Central memory CD8-positive, alpha-beta T cell (primary cell): ENCODE measurements at places on chromosomes 3 and 15.
A peak's percentile ranks its signal among the peaks of the same experiment; 100 is the strongest.

GRCh38 chr3:140251678-140252077 lies 316.7 kb downstream of the CLSTN2 start:
- no peak overlapping the region for H3K27ac ChIP-seq
- no peaks in the 10 kb centered on the region for H3K36me3 ChIP-seq
- H3K27me3 ChIP-seq = no peaks in the 10 kb centered on the region
- no peak for DNase-seq

- DNase-seq = peak; percentile 30
- peak overlapping the region; percentile 86 for H3K27ac ChIP-seq
- peaks cover 32% of the 10 kb centered on the region for H3K4me1 ChIP-seq
- H3K36me3 ChIP-seq = peaks cover 20% of the 10 kb centered on the region
Observed at GRCh38 chr3:45915518-45916231, 27.6 kb upstream of the CXCR6 start.

DNA sequence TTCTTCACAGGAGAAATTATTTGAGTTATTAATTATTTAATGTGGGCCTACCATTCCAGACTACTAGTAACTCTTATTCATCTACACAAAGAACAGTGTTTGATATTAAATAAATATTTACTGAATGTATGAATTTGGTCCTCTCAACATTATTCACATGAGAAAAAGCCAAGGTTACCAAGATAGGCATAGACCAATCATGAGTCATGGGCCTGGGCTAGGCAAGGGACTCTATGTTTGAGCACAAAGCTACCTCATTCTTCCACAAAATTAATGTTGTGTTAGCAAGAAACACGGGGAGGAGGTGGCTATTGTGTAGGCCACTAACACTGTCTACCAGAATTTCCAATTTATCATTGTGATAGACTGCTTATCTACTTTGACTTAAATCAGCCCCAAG lies 115.7 kb downstream of the SERPINI1 start:
- no peak overlapping the region for H3K27ac ChIP-seq
- H3K27me3 ChIP-seq = no peaks in the 10 kb centered on the region
- no peaks in the 10 kb centered on the region for H3K36me3 ChIP-seq

GRCh38 chr3:57998366-57999283 lies 9.6 kb upstream of the FLNB start:
- H3K36me3 ChIP-seq = no peaks in the 10 kb centered on the region
- peak overlapping the region; percentile 61 for H3K27ac ChIP-seq
- H3K4me3 ChIP-seq = peak overlapping the region; percentile 51

- peaks cover 33% of the 10 kb centered on the region for H3K27me3 ChIP-seq
- H3K4me3 ChIP-seq = no peak overlapping the region
- no peaks in the 10 kb centered on the region for H3K4me1 ChIP-seq
- peaks cover 1% of the 10 kb centered on the region for H3K36me3 ChIP-seq
Observed at GRCh38 chr15:89556413-89557262, 18.6 kb upstream of the TICRR start.

- no peak overlapping the region for H3K4me3 ChIP-seq
- H3K27me3 ChIP-seq = no peaks in the 10 kb centered on the region
- H3K27ac ChIP-seq = no peak overlapping the region
- no peak for DNase-seq
Observed at GRCh38 chr3:21902956-21903355, 151.9 kb upstream of the ZNF385D start.

- H3K36me3 ChIP-seq = no peaks in the 10 kb centered on the region
- DNase-seq = no peak
- H3K4me1 ChIP-seq = peaks cover under 1% of the 10 kb centered on the region
- H3K27me3 ChIP-seq = peaks cover 15% of the 10 kb centered on the region
- H3K4me3 ChIP-seq = no peak overlapping the region
Observed at GRCh38 chr3:194089357-194090177, 46.4 kb upstream of the HES1 start.
